GM04503 (cell line): ENCODE measurements at places on chromosomes 2 and 18.
A peak's percentile ranks its signal among the peaks of the same experiment; 100 is the strongest.

- no peak for DNase-seq
Observed at GRCh38 chr2:6640621-6641015, 225.1 kb downstream of the CMPK2 start.

- no peak for DNase-seq
Observed at GRCh38 chr2:191611614-191612013, 66.3 kb upstream of the NABP1 start.

- DNase-seq = no peak
Observed at GRCh38 chr18:23154823-23155500, 19.7 kb downstream of the CABLES1 start.

DNA sequence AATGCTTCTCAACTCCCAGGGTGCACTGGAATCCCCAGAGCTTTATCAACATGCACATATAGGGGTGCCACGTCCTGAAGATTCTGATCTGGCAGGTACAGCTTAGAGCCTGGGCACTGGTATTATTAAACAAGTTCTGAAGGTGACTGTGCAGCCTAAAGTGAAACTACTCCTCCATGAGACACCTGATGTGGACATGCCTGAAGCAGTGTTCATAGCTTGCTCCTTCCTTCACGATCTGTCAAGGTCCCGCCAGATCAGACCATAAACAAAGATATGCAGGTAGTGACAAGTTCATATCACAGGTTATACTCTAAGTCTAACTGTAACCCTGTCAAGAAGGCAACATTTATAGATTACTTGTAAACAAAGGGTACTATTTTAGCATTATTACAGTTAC, 65.3 kb upstream of the DNER start:
- DNase-seq = no peak

DNA sequence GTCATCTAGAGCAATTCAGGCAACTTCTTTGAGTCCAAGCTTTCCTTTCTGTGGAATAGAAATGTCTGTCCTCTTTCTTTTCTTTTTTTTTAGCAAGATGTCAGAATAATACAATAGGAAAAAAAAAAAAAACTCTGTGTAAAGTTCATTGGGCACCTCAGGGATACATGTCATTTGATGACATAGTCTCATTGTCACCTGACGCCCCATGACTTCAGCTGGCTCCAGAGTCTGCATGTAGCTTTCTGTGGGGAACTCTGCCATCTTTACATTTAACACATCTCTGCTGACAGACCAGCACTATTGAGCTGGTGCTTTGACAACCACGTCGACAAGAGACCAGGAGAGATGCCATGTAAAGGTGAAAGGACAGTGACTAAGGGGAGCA, 172.5 kb upstream of the KLF7 start:
- DNase-seq = no peak

DNA sequence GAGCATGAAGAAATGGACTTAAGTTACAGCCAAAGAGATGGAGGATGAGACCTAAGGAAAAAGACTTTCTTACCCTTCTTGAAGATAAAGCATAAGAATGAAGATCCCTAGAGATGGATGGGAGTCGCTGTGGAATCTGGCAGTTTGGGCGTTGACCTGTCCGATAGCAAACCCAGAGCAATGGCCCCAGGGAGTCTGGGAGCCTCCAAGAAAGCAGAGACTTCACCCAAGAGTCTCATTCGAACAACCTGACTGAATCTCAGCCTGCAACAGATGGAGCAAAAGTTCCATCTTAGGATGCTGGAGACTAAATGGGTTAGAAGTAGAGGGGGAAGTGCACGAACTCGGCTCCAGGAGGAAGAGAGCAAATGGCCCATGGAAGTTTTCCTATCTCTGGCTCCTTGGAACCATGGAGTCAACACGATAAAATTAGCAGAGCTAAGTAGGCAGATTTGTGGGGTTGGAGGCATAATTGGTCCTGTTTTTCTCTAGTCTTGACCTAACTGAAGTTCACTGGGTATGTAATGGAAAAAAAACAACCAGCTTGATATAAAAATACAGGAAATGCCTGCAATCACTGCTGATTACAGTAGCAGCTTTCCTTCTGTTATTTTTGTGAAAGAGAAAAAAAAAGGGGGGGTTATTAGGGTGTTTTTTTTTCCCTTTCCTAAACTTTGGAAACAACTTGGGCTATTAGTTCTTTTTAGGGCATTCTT, 178.4 kb upstream of the EPAS1 start:
- no peak for DNase-seq

GRCh38 chr2:140585016-140585415, 1545.8 kb downstream of the LRP1B start:
- no peak for DNase-seq

DNA sequence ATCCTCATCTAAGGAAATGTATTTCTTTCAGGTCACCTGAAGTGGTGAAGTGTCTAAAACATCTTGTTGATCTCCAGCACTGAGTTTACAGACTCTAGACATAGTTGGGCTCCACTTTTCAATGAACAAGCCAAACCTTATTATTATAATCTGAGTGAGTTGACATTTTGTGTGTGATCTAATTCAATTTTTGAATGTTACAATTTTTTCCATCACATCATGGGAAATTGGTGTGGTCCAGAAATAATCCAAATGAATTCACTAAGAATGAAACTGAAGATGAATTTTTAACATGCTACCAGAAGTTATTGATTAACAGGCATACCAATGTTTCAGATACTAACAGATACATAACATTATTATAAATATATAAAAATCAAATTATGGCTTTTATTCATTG, 75.6 kb upstream of the EFEMP1 start:
- no peak for DNase-seq

DNA sequence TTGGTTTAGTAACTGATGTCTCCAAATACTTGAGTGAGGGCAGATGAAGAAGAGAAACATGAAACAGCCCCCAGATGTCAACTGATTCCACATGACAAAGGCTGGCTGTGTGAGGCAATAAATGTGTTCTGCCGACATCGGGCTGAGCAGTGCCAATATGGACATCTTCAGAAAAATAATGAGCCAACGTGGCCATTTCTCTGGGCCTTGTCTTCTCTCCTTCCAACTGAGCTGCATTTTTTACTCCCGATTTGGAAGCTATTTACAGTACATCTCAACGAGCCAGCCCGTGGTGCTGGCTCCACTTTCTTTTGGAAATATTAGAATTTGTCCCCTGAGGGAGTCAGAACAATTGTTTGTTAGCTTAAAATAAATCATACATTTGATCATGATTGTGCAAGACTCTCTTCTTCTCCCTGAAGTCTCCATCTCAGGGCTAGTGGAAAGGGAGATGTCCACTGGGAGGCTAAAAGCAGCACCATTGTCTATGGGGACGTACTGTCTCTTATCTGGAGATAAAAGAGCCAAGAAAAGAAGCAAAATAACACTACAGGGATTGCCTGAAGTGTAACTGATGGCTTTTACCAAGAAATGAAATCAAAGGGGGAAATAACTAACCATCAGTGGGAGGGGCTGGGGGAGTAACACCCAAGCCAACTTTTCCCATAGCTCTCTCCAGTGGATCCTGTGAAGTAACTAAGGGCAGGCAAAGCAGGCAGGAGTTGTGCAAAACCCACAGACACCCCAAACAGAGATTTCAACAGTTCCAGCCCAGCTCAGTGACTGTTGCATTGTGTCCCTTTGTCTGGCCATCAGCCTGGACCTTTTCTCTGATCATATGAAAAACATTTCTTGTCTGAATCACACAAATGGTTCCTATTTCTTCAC, 114.8 kb downstream of the RDH14 start:
- no peak for DNase-seq

DNA sequence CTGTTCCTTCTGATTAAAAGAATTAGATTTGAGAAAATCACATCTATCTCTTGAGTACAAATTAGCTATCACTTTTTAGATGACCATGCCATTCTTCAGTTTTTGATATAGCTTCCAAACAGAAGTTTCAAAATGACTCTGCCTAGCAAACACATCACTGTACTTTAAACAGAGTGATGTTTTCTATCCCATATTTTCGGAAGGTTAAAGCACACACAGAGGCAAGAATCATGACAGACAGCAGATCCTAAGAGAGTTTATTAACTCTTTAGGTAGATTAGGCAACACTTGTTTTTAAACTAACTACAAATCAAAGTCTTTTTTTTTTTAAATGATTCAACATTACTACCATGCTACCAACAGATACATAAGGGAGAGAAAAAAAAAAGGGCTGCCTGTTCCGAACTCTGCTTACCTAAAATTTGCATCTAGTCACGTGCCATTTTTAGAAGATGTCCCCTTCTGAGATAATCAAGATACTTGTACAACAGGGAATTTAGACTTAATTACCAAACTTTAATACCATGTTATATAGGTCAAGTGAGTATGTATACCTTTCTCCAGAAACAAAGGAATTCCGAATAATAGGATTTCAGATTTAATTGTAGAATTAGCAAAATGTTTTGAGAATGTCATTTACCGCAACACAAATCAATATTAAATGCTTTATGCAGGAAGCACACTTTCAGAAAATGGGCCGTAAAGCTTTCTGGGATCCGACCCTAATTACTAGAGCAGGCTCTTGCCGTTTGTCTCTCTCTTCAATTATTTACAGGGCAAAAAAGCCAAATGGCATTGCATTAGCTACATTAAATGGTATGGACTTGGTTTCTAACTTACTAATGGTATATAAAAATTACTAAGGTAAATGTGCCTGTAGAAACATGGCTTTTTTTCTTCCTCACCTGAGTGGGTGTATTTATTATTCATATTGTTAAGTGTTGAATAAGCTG, 2.6 kb downstream of the RBMS1 start:
- DNase-seq = no peak

- no peak for DNase-seq
Observed at GRCh38 chr2:128219891-128220290, 98.8 kb downstream of the HS6ST1 start.

GRCh38 chr18:46621111-46621766, 35.8 kb downstream of the LOXHD1 start:
- no peak for DNase-seq

DNA sequence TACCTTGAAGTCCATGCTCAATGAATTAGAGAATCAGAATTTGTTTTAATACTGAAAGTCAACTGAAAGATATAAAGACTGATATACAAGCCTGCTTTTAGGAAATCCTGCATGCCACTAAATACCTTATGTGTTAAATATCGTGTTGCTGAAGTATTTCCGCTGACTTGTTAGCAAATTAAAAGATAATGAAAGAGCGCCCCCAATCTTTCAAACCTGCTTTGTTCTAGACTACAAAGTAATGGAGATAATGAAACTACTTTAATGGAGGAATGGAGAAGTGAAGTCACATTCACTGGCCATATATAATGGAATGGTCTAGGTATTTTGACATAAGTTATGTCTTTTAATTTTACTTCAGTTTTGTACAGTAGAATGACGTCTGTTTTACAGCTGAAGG, 95.7 kb downstream of the ASXL3 start:
- DNase-seq = no peak

GRCh38 chr18:21593540-21594257, 6.8 kb downstream of the ESCO1 start:
- DNase-seq = no peak

DNA sequence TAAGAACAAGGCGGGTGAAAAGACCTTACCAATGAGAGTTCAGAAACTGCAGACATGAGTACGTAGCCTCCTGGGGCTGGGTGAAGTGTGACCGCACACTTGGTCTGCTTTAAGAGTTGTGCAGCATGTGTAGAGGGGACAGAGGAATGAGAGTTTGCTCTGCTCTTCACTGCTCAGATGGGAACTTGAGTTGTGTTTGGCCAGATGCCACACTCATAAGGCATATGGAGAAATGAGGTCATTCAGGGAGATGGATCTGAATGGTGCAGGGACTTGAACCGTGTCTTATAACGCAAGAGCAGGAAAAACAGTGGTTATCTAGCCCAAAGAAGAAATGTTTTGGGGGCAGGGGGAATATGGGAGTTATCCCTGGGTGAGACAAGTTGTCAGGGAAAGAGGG, 273.8 kb upstream of the LYPD1 start:
- DNase-seq = no peak

GRCh38 chr2:181738074-181738473, 57.8 kb upstream of the NEUROD1 start:
- DNase-seq = no peak

DNA sequence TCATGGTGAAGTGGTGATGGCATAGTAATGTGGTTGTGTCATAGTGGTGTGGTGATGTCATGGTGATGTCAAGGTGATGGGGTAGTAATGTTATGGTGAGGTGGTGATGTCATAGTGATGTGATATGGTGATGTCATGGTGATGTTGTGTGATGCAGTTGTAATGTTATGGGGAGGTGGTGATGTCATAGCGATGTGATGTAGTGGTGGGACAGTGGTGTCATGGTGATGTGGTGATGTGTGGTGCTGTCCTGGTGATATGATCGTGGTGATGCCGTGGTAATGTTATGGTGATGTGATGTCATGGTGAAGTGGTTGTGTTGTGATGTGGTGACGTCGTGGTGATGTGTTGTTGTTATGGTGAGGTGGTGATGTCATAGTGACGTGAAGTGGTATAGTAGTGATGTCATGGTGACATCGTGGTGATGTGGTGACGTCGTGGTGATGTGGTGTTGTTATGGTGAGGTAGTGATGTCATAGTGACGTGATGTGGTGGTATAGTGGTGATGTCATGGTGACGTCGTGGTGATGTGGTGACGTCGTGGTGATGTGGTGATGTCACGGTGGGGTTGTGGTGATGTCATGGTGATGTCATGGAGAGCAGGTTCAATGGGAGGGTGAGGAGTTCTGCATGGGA, 242.7 kb upstream of the MYT1L start:
- DNase-seq = no peak

DNA sequence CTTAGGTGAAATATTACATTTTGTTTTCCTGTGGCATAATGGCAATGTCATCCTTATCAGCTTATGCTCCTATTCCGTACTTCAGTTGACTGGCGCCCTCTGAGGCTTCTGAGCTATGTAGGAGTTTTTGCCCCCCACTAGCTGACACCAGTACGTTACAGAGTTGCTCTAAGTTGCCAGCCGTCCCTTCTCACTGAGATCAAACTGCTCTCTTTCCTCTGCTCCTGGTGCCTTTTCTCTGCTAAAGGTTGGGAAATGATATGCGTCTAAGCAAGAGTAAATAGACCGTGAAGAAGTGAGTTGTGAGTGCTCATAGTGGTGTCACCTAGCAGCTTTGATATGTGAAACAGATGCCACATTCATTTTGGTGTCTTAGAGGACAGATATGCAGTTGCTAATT, 99.2 kb downstream of the RAPGEF4 start:
- DNase-seq = no peak

- no peak for DNase-seq
Observed at GRCh38 chr2:37993143-37993542, 68.1 kb downstream of the RMDN2 start.

- peak; percentile 42 for DNase-seq
Observed at GRCh38 chr2:148658807-148659722, 14.5 kb downstream of the EPC2 start.

GRCh38 chr18:57705832-57706595, 84.4 kb upstream of the NARS1 start:
- no peak for DNase-seq

- no peak for DNase-seq
Observed at GRCh38 chr2:217722883-217723472, 279.8 kb downstream of the TNS1 start.
